CD4-positive, alpha-beta T cell treated with Interleukin-4 for 4 hours (primary cell): ENCODE measurements at places on chromosomes 11 and 22.

DNA sequence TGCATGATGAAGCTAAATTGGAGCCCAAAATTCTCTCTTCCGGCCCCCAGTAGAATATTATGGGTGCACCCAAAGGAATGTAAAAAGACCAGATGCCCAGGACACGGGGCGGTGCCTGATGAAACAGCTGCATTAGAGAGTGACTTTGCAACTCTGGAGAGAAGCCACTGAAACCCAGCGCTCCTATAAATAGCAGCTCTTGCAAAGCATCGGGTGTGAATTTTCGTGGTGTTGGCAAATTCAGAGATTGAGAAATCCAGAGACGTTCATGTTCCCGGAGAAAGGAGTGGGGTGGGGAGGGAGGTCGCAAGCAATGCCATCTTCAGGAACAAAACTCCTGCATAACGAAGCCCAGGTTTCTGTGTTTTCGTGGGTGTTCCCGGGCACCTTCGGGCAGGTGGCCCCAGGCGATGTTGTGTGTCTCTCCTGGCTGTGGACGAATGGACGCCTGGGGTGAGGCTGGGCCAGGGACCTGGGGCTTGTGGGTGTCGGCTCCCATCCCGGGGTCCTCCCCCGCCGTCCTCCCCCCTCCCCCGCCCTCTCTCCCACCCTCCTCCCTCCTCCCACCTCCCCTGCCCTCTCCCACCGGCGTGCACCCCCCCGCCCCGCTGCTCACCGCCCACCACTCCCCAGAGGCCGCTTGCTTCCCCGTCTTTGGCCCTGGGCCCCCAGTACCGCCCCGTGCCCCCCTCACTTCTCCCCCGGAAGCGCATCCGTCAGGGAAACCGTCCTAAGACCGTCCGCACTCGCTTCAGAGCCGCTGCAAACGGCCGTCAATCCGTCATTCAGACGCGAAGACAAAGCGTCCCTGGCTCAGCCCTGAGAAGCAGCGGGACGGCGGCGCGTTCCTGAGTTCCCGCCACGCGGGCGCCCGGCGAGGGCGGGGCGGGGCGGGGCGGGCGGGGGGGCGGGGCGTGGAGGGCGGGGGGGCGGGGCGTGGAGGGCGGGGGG is 26.7 kb upstream of the TOLLIP start:
- DNase-seq = peak; percentile 28

DNA sequence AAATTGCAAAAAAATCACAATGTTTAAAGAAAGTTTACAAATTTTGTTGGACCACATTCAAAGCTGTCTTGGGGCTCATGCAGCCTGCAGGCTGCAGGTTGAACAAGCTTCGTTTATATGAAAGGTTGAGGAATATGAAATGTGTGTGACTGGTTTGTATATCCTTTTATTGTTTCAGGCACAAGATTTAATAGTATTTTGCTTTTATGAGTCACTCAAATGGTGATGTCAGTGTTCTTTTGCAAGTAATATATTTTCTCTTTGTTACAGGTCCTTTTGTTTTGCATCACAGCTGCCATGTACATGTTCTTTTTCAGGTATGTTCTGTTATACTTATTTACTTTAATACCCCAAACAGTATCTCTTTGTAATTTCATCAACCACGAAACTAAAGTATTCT is 198.6 kb downstream of the TMEM135 start:
- no peak for DNase-seq

GRCh38 chr11:35847473-35847872 is 96.4 kb upstream of the LDLRAD3 start:
- no peak for DNase-seq

GRCh38 chr11:112363527-112363926 is 102.9 kb upstream of the PLET1 start:
- no peak for DNase-seq

GRCh38 chr11:131666006-131666405 is 295.6 kb downstream of the NTM start:
- no peak for DNase-seq

- DNase-seq = no peak
Measured at GRCh38 chr11:112523951-112524350, 263.3 kb upstream of the PLET1 start.

- DNase-seq = no peak
Measured at GRCh38 chr11:111236383-111236782, 9.1 kb upstream of the POU2AF2 start.

- DNase-seq = no peak
Measured at GRCh38 chr11:80315200-80315599, 874.4 kb upstream of the TENM4 start.

- peak; percentile 8 for DNase-seq
Measured at GRCh38 chr11:94876645-94877442, 96.5 kb downstream of the CWC15 start.

DNA sequence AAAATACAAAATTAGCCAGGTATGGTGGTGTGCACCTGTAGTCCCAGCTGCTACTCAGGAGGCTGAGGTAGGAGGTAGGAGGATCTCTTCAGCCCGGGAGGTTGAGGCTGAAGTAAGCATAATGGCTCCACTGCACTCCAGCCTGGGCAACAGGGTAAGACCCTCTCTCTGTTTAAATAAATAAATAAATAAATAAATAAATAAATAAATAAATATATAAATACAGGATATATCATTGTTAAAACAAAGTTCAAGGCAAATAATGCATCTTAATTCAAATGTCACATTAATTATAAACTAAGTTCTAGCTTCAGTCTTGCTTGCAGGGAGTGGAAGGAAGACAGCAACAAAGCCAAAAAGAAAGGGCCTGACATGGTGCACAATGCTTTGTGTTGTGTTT is 44.5 kb upstream of the PANX1 start:
- DNase-seq = no peak

DNA sequence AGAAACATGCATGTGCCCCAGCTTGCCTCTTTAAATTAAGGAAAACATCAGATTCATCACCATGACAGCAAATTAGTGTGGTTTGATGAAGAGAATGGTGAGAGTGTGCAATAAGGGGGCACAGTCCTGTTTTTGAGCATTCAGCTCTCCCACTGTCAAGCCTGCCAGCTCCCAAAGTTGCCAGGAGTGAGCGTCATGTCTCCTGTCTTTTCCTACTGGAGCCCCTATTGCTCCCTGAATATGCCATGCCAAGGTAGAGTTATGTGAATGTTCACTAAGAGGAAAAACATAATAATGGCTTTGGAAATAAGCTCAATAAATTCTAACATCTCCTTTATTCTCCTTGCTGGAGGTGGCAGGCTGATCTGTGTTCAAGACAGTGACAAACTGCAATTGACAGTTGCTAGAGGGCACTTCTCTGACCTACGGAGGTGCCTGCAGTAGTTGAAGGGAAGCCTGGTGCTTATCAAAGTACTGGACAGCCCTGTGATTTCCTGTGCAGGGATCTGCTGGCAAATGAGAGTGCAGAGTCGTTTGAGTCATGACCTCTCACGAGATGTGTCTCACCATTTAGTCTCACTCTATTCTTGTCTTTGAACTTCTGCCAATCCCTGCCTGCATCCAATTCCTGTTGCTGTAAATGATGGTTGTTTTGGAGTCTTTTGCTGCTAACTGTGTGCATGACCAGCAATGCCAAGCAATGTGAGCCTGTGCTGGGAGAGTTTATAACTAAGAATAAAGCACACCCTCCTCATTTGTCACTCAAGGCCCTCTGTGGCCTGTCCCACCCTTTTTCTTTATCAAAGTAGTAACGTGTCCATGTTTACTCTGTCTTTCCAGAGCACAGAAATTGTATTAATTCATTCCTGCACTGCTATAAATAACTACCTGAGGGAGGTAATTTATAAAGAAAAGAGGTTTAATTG is 34.8 kb downstream of the MRGPRX2 start:
- no peak for DNase-seq

DNA sequence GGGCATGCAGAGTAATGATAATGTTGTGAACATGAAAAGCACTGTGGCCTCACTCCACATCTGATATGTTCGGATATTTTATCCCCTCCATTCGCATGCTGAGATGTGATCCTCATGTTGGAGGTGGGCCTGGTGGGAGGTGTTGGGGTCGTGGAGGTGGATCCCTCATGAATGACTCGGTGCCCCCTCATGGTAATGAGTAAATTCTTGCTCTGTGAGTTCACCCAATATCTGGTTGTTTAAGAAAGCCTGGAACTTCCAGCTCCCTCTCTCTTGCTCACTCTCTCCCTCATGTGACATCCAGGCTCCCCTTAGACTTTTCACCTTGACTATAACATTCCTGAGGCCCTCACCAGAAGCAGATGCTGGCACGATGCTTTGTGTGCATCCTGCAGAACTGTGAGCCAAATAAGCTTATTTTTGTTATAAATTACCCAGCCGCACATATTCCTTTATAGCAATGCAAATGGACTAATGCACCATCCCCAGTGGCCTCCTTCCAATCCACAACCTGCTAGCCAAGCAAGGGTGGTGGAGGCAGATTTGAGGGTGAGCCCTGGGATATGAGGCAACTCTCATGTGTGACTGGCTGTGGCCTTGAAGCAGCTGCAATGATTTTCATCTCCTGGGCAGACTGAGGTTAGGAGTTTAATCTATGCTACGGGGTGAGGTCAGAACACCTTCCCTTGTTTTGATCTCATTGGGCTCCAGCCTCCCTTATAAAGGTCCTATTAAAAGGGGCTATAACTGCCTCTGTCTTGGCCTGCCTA is 276.5 kb downstream of the ETS1 start:
- no peak for DNase-seq

GRCh38 chr11:70141486-70142220 is 61.4 kb upstream of the FADD start:
- DNase-seq = no peak

- DNase-seq = no peak
Measured at GRCh38 chr22:20466659-20467379, 28.8 kb downstream of the KLHL22 start.

GRCh38 chr22:47122441-47123000 is 360.1 kb downstream of the TBC1D22A start:
- DNase-seq = no peak

- DNase-seq = no peak
Measured at GRCh38 chr22:37501610-37502341, 15.6 kb upstream of the MFNG start.

DNA sequence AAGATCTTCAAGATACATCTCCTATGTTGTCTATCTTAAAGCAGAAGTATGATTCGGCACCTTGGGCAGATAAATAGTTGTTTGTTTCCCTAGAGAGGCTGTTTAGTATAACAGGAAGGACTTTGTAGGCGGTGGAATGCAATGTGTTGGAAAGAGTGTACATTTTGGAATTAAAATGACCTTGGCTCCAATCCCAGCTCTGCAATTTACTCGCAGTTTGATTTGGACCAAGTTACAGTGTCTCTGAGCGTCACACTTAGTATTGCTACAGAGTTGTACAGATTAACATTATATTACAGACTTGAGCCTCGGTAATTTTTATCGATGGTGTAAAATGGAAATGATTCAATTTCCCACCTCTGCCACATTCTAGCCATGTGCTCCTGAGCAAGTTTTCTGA is 265.3 kb downstream of the OPCML start:
- no peak for DNase-seq

GRCh38 chr11:123110397-123110796 is 48.5 kb upstream of the HSPA8 start:
- DNase-seq = no peak

DNA sequence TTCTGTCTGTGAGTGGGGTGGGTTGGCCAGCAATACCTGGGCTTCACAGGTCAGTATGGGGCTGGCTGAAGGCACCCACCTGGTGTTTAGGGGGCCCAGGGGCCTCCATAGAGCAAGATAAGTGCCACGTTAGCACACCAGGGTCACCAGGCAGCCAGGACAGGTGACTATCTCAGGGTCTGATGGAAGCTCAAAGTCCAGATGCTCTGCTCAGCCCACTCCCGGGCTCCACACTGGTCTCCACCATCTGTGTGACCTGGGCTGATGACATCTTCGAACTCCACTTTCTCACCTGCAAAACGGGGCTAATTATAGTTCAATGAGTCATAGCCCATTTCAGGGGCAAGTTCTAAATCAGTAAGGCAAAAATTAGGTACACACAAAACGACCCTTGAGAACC is 39.4 kb upstream of the PRDM11 start:
- DNase-seq = no peak

DNA sequence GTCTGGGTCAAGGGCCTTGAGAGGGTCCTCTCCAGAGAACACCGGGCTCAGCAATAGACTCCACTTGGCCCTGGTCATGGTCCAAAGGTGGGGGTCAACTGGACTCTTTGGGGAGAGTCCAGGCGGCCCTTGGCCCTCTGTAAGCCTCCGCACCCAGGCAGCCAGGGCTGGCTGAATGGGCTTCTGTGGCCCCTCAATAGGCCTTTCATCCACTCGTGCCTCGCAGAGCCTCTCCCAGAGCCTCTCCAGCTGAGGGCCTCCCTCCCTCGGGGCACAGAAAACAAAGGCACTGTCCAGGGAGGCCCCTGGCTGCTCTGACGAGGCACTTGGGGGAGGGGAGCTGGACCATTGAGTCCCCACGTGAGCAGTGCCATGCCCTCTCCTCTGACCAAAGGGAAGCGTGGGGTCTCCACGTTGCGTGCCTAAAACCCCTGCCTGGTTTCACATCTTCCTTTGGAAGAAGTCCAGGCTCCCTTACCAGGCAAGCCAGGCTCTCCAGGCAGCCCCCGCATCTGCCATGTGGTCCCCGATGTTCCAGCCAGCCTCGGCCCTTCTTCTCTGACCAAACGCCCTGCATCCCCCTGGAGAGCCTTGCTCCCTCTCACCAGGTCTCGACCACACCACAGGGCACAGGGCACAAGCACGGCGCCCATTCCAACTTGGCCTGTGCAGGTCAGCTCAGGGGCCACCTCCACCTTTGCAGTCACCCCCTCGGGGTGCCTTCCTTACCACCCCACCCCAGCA is 15.5 kb downstream of the KIAA0930 start:
- DNase-seq = no peak
